ENCODE measurements at places on chromosomes 6 and 20.

DNA sequence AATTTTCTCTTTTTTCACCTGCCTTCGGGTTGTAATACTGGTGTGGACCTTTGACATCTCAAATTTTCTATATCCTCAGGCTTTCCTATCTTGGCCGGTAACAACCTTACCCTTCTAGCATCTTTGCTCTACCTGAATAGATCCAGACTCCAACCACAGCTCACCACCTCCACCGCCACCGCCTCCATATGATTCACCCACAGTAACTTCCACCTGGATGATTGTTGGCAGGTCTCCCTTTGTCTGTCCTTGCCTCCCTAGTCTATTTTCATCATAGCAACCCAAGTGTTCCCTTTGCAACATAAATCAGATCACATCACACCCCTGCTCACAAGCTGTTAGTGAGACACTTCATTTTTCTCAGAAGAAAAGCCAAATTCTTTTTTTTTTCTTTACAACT, 525.8 kb upstream of the POU3F2 start:
- no peak for DNase-seq

GRCh38 chr6:132251711-132252110, 149.6 kb downstream of the MOXD1 start:
- DNase-seq, result no peak

- DNase-seq, result no peak
These were observed 356.3 kb downstream of the ZFAND3 start for GRCh38 chr6:38175786-38176185.

GRCh38 chr6:168485818-168486217, 44.8 kb downstream of the SMOC2 start:
- no peak for DNase-seq

GRCh38 chr6:5507131-5507681, 245.9 kb downstream of the FARS2 start:
- no peak for DNase-seq

DNA sequence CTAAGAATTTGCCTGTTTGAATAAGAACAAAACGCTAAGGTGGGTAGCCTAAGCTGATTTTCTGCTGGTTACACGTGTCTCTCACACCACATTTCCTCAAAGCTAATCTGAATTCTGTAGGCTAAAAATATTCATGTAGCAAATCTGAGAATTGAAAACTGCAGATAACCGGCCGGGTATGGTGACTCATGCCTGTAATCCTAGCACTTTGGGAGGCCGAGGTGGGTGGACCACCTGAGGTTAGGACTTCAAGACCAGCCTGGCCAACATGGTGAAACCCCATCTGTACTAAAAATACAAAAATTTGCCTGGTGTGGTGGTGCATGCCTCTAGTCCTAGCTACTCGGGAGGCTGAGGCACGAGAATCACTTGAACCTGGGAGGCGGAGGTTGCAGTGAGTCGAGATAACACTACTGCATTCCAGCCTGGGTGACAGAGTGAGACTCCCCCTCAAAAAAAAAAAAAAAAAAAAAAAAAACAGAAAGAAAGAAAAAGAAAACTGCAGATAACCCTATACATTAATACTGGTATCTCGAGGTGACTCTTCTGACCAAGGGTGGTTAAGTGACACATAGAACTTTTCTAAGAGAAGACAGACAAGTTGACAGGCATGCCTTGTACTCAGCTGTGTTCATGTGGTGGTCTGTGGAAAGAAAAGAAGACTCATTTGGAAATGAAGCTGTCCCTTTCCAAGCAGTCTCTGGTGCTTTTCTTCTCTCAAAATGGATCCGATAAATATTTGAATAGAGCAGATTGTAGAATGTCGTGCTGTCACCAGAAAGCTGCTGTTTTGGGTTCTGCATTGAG, 24.7 kb upstream of the ASXL1 start:
- peak; percentile 39 for DNase-seq

- no peak for DNase-seq
These were observed 13.0 kb upstream of the MYL9 start for GRCh38 chr20:36528176-36528874.

GRCh38 chr6:104784884-104785283, 74.8 kb downstream of the HACE1 start:
- DNase-seq, result peak; percentile 42

DNA sequence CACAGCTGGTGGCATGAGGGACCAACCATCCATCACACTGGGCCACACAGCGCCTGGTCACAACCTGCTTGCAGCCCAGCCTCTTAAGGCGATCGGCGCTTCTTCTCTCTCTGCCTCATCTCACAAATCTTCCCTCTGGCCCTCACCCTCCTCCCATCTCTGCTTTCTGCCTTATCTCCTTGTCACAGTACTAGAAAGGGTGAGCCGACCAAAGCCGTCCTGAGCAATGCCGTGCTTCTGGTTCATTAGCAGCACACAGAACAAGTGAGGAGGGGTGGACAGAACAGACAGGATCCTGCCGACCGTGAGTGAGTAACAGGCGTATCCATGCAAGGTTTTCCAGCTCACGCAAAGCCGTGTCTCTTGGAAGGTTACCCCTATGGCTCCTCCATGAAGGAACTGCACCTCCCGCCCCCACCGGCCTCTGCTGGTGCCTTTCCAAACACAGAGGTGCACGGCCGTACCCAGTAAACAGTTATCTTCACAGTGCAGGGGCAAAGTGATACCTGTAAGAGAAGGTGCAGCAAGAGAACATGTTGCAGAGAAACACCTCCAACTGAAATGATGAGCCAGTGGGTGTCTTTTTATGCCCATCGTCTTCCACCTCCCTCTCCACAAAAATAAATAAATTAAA, 331.7 kb downstream of the FARS2 start:
- DNase-seq, result no peak

- peak; percentile 87 for DNase-seq
These were observed 164.6 kb upstream of the FAM83B start for GRCh38 chr6:54681987-54682386.

DNA sequence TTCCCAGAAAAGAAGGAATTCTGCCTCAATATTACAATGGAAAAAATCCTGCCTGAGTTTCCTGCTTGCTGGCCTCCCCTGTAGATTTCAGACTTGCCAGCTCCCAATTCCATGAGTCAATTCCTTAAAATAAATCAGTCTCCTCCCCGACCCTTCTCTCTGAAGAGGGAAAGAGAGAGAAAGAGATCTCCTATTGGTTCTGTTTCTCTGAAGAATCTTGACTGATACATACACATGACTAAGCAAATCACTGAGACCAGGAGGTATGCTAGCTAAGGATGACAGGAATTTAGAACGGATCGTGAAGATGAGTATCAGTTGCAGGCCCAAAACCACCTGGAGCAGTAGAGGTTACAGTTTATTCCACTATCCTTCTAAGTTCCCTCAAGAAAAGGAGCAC, 11.3 kb upstream of the RBM24 start:
- no peak for DNase-seq

GRCh38 chr6:42339991-42340401, 111.7 kb downstream of the TRERF1 start:
- no peak for DNase-seq

GRCh38 chr20:23649242-23649641, 11.5 kb upstream of the CST3 start:
- no peak for DNase-seq

DNA sequence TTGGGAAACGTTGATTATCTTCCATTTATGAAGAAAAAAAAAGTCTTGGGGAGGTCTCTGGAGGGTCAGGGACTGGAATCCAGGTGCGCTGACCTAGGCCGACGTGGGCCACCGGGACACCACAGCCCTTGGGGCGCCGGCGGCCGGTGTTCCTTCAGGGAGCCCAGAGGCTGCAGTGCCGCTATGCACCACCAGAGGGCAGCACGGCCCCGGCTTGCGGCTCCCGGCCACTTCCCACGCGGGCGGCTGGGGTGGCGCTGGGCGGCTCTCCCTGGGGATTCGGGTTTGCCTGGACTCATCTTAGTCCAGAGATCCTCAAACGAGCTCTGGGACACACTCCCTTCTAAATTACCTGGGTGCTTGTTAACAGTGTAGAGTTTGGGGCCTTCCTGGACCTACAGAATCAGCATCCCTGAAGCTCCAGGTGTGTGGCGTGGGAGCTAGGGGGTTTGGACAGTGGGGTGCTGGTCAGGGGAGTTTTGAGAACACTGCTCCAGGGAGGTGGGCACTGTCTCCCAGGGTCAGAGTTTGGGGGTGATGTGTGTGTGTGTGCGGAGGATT, 23.0 kb upstream of the GTSF1L start:
- DNase-seq, result peak; percentile 50

DNA sequence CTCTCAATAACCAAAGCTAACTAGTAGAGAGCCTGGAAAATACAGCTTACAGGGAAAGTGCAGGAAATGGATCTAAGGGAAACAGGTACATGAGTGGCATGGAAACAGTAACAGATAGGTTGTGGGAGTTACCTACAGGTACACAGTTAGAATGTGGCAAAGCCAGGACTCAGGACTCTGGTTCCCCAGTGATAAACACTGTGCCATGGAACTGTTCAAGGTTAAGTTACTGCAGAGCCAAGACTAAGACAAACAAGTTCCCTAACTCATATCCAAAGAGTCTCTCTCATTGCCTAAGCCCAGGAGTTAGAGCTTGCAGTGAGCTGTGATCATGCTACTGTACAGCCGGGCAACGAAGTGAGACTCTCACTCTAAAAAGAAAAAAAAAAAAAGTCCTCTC, 6.6 kb downstream of the MED20 start:
- DNase-seq, result no peak

DNA sequence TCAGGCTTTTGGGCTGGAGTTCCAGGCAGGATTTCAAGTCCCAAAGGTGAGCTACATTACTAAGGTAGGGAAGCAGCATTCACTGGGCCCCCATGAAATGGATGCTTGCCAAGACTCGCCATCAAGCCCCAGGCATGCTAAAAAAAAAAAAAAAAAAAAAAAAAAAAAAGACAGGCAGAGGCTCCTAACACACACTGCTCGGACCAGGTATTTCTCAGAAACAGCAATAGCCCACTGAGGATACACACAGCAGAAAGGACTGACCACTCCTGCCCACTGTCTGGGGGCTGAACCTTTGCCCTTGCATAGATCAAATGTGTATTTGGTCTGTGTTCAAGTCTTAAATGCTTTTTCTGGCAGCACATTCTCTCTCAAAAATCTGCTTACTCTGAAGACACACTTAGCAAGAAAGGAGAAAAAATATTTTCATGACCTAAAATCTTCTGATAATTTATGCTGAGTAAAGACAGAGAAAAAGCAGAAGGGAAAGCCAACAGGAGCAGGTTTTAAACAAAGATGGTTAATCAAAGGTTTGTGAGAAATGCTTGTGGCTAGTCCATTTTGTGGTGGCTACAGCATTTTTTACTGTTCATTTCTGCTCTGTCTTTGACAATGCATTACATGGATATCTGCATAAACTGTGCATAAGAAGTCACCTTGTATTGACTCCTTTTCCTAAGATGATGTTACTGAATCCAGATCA, 37.9 kb upstream of the BEND6 start:
- no peak for DNase-seq

DNA sequence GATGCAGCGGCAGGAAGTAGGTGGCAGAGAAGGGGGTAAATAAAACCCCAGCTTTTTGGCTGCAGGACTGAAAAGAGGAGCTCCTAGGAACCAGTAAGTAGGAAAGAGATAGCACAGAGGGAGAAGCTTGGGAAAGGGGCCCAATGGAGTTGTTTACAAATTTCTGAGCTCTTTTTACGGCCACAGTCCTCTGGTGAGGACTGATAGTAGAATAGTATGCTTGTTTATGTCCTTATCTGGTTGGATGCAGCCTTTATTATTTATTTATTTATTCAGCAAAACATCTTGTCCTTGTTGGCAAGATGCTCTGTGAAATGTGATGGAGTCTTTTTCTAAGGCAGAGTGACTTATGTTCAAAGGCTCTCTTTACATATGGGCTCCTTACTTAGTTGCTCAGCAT, 119.7 kb upstream of the AHI1 start:
- no peak for DNase-seq

DNA sequence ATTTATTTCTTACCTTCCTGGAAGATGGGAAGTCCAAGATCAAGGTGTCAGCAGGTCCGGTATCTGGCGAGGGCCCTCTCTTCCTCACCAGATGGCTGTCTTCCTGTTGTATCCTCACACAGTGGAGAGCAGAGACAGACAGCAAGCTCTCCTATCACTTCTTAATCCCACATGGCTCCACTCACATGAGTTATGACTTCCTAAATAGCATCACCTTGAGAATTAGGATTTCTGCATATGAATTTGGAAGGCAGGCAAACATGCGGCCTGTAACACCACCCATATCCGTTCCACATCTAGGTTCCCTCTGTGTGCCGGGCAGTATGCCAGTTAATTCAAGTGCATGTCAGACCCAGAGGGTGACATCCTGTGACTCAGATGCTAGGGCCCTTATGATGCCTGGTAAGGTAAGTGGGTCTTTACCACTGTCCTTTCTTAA, 2.1 kb downstream of the RAET1E start:
- peak; percentile 66 for DNase-seq

DNA sequence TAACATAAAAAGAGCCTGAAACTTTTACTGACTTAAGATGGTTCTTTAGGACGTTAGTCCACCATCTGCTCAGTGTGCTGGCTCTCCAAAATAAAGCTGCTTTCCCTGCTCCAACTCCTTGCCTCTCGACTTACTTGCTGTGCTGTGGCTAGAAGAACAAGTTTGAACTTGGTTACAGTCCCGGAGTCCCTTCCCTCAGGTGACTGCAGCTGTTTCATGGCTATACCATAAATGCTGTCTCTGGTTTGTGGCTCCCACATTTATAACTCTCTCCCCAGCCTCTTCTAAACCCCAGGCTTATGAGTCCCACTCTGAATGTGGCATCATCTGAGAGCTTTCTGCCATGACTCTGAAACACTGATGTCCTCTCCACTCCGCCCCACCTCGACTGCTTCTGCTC, 306.4 kb upstream of the PRND start:
- no peak for DNase-seq

GRCh38 chr6:44531442-44532015, 144.0 kb downstream of the CDC5L start:
- DNase-seq, result no peak

- DNase-seq, result peak; percentile 62
These were observed 21.5 kb upstream of the AAR2 start for GRCh38 chr20:36214684-36215256.

DNA sequence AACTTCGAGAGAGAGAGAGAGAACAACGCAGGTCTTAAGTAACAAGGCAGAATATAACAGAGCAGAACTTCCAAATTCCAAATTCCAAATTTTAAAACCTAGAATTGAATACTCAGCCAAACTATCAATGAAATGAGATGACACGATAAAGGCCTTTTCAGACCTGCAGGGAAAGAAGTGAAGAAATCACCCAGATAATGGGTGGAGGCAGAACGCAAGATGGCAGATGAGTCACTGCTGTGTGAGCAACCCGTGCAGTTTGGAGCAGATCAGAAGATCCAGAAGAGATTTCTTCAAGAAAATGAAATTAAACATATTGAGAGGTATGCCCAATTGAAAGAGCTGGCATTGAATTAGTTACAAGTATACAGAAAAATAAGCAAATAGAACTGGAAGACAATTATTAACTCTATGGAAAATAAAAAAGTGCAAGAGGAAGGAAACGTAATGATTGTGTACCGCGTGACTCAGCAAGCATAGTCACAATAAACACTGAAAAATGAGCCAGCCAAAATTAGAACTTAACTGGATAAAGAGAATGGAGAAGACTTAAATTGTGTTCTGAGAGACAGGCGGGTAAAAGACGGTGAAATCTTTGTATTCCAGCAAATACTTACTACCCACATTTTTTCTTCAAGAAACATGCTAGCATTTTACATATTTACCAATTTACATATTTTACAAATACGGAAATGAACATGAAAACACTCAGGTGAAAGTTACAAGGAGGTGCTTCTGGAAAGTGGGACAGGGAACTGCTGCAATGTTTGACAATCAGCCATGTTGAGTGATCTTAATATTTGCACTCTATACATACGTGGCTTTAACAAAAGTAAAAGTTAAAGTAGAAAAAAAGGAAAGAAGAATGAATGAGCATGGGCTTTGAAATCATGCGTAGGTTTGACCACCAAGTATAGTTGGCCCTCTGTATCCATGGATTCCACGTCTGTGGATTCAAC, 87.9 kb upstream of the CDYL start:
- DNase-seq, result peak; percentile 87
